ENCODE measurements at places on chromosomes 3 and 15.

DNA sequence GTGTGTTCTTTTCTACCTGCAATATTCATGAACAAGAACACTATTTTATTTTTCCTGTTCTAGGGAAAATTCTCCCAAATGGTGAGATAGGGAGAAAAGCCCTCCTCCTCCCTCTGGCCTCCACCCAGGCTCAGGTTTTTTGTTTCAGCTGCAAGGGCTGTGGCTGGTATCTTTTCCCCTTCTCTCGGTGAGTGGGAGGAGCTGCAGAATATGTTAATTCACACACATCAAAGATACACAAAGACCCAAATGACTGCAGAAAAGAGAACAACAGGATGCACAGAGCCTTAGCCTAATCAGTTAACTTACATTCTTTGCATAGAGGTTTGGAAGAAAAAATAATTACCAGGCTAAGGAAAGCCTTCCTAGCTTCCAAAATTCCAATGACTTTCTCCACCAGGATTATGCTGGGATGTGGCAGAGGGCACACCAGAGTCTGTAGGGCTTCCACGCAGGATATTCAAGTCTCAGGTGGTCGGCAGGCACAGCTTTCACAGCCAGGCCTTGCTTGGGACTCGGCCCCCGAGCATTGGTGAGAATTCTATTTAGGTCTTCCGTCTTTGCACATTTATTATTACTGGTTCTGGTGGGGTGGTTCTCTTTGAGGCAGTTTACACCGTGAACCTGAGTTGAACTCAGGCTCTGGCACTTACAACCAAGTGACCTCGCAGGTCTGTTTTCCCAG lies 64.9 kb downstream of the ABHD5 start:
- DNase-seq = no peak

GRCh38 chr15:40543082-40543481 lies 21.8 kb downstream of the CCDC32 start:
- no peak for DNase-seq

- no peak for DNase-seq
Observed at GRCh38 chr3:143634991-143635390, 213.3 kb downstream of the SLC9A9 start.

GRCh38 chr3:124560666-124561215 lies 169.5 kb upstream of the UMPS start:
- DNase-seq = no peak

GRCh38 chr3:189908646-189909045 lies 212.1 kb downstream of the P3H2 start:
- DNase-seq = no peak

GRCh38 chr15:70430069-70430468 lies 332.4 kb upstream of the TLE3 start:
- no peak for DNase-seq

- no peak for DNase-seq
Observed at GRCh38 chr3:42526616-42527367, 24.3 kb downstream of the VIPR1 start.

GRCh38 chr3:193872265-193872753 lies 263.6 kb upstream of the HES1 start:
- DNase-seq = no peak

GRCh38 chr15:45331972-45332371 lies 46.4 kb downstream of the GATM start:
- no peak for DNase-seq

GRCh38 chr3:177642804-177643125 lies 445.5 kb upstream of the TBL1XR1 start:
- no peak for DNase-seq

- DNase-seq = no peak
Observed at GRCh38 chr3:139388821-139389551, 461 bp downstream of the COPB2 start.

DNA sequence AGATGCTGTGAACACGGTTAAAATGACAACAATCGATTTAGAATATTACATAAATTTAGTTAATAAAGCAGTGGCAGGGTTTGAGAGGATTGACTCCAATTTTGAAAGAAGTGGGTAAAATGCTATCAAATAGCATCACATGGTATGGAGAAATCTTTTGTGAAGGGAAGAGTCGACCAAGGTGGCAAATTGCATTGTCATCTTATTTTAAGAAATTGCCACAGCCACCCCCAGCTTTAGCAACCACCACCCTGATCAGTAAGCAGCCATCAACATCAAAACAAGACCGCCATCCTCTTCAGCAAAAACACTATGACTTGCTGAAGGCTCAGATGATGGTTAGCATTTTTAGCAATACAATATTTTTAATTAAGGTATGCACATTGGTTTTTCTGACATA lies 5.7 kb upstream of the CCR5 start:
- no peak for DNase-seq

DNA sequence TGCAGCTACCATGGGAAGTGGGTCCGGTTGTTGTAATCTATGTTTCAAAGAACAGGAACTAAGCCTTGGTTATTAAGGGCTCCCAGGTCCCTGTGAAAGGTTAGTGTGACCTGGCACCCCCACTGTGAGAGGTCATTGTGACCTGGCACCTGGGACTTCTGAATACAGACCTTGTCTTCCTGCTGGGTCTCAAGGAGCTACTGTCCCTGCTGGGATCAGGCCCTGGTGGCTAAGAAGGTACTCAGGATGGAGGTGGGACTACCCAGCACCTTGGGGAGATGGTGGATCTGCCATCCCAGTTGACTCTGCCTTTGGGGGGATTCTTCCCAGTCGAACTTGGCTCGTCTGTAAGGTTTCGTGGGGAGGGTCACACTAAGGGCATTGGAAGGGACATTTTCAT lies 10.3 kb upstream of the SLCO2A1 start:
- no peak for DNase-seq

GRCh38 chr3:58353722-58354553 lies 21.2 kb downstream of the PXK start:
- no peak for DNase-seq

DNA sequence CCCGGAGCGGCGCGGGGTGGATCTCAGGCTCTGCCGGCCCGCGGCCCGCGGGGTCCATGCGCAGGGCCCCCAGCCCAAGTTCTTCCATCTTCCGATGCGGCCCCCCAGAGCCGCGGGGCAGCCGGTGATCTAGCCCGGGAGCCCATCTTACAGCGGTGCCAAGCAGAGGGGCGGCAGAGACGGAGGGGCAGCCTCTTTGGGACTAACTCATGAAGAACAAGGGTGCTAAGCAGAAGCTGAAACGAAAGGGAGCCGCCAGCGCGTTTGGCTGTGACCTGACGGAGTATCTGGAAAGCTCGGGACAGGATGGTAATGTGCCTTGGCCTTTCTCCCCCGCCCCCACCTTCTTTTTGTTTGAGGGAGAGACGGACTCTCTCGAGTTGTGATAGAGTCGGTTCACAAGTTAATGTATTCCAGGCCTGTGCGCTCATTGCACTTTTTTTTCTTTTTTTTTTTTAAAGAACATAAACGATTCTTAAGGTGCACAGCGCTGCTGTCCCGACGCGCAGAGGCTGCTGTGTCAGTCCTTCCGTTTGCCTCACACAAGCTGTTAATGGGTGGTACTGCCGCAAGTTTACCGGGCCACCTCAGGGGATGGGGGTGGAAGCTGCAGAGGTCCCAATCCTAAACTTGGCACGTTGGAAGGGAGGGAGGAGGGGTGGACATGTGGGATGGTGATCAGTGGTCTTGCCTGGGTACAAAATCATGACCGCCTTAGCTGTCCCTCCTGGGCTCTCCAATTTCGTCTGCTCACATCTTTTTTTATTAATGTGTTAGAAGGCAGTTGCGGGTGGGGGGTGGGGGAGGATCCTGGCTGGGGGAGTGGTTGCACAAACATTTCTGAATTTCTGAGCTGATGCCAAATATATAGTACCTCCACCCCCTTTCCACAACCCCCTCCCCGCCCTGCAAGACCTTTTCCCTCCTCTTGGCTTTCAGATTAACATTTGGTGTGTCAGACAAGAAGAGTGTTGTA lies 801 bp downstream of the ARHGAP31 start:
- peak; percentile 31 for DNase-seq

GRCh38 chr15:40925863-40926658 lies 3.1 kb upstream of the DLL4 start:
- no peak for DNase-seq

- DNase-seq = no peak
Observed at GRCh38 chr3:124679048-124679638, 51.1 kb upstream of the UMPS start.

- no peak for DNase-seq
Observed at GRCh38 chr15:26713498-26713897, 59.4 kb downstream of the GABRB3 start.
